ENCODE measurements at places on chromosomes 1 and 21.

DNA sequence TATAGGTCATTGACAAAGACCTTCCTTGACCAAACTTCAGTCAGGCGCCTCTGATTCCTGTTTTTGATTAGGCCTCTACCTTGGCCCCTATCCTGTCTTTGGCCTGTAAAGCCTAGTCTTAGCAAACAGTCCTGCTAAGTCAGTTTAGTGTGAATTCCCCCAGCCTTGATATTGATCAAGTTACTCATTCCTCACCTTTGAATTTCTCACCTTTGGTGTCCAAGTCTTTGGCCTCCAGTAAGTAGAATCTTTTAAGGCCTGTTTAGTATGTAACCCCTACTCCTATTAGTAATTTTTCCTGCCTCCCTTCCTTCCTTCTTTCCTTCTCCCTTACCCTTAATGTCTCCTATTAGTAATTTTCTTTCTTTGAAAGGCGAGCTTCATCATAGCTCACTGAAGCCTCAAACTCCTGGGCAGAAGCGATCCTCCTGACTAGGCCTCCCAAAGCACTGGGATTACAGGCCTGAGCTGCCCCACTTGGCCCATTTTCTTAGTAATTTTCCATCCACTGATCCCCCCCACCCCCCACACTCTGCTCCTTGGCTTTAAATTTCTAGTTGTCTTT is 13.0 kb upstream of the ZNF692 start:
- no peak for DNase-seq

DNA sequence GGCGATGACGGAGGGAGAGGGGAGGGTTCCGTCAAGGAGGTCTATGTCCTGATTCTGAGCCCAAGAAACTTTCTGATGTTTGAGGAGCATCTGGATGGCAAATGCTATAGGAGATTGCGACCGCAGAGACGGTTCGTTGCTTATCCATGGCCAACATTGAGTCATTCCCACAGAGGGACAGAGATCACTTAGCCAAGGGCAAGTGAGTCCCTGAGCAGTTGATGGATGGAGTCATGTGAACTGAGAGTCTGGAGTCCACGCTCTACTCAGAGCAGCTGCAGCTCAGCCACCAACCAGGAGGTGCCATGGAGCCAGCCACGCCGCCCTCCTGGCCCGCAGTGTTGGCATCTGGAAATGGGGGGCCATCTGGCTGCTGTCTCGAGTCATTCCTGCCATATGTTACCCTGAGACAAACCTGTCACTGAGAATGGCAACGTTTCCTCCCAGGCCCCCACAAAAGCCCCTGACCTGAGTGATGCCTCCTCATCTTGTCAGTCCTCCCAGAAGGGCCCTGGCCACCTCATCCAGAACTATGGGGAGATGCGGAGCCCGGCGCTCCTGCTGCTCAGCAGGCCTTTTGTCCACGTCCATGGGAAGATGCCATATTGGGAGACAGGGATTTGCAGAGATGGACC is 58.6 kb downstream of the ATP5PO start:
- DNase-seq = no peak

DNA sequence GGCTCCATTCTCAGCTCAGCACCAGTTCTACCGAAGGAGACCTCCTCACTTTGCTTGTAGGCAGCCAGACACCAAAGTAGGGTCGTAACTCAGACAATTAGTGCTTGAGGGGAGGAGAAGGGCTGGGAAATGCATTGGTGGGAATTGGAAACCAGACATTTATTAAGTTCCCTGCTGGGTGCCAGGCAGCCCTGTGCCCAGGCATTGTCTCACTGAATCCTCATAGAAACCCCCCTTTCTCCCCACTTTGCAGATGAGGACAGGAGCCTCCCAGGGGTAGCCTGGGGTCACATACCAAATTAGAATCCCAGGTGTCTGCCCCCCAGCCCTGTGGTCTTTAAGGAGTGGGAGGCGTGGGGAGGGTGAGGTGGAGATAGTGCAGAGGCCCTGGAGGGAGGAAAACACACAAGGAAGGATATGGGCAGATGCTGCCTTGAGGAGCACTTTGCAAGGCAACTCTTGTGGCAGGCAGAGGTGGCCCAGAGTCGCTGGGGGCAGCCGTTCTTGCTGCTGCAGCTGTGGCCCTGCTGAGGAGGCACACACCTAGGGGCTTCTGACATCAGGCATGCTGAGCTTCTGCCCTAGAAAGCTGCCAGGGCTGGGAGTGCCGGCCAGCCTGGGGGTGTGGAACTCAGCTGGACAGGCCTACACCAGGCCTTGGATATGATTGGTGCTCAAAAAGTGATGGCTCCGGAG is 29.4 kb downstream of the CDK18 start:
- no peak for DNase-seq

GRCh38 chr1:84271441-84272151 is 29.9 kb upstream of the SAMD13 start:
- DNase-seq = no peak

- no peak for DNase-seq
These were observed 201.0 kb downstream of the USH2A start for GRCh38 chr1:216222288-216222687.

GRCh38 chr1:156675210-156676113 is 1.7 kb downstream of the NES start:
- DNase-seq = no peak

DNA sequence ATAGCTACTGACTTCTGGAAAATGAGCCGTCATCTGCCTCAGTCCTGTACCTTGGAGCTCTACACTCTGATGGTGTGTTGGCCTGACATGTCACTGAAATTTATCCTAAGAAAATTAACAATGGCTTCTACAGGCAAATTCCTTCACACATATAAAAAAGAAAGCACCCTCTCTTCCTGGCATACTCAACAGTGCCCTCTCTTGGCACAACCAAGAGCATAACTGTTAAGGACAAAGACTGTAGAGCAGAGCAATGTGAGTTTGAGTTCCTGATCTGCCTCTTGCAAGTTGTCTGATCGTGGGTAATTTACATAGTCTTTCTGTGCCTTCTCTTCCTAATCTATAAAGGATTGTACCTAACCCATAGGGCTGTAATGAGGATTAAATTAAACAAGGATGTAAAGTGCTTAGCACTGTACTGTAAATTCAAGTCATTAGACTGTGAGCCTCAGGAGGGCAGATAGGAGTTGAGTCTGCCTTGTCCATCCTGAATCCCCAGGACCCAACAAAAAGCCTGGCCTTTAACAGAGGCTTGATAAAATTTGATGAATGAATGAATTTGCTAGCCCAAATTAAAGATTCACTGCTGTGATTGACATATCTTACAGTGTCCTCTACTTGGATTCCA is 83.5 kb downstream of the SYF2 start:
- DNase-seq = peak; percentile 44

DNA sequence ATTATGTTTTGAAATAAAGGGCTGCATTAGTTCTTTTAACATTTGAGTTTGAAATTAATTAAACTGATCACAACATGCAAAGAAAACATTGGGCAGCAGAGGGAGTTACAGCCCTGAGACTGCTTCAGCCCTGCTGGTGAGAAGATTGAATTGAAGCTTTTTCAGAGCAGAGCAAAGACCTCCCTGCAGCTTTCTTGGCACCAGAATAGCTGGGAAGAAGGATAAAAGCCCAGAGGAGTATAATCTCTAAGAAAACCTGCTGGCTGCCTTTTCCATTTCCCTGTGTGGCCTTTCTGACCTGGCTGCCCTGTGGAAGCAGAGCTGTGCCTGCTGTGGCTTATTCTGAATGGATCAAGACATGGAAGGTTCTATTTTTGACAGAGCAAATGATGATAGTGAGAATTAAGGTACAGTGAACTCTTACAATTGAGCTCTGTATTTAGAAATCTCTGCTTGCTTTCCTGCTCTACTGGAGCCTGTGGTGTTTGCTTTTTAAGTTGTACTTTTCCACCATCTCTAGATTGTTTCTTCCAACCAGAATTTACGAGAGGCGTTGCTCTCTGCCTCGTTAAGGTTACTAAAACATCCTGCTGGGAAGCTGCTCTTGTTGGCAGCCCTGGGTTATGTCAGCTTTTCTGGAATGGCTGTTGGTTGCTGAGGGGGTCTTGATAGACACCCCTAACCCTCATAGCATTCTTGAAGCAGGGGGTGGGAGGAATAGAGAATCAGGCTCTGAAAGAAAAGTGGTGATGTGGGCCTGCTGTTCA is 9.9 kb downstream of the SNRPE start:
- DNase-seq = peak; percentile 86

DNA sequence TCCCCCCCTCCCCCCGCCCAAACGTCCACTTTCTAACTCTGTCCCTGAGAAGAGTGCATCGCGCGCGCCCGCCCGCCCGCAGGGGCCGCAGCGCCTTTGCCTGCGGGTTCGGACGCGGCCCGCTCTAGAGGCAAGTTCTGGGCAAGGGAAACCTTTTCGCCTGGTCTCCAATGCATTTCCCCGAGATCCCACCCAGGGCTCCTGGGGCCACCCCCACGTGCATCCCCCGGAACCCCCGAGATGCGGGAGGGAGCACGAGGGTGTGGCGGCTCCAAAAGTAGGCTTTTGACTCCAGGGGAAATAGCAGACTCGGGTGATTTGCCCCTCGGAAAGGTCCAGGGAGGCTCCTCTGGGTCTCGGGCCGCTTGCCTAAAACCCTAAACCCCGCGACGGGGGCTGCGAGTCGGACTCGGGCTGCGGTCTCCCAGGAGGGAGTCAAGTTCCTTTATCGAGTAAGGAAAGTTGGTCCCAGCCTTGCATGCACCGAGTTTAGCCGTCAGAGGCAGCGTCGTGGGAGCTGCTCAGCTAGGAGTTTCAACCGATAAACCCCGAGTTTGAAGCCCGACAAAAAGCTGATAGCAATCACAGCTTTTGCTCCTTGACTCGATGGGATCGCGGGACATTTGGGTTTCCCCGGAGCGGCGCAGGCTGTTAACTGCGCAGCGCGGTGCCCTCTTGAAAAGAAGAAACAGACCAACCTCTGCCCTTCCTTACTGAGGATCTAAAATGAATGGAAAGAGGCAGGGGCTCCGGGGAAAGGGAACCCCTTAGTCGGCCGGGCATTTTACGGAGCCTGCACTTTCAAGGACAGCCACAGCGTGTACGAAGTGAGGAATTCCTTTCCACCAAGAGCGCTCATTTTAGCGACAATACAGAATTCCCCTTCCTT is 158.1 kb downstream of the RUNX1 start:
- no peak for DNase-seq

GRCh38 chr1:234975122-234975940 is 153.3 kb downstream of the TOMM20 start:
- DNase-seq = peak; percentile 88
